ENCODE measurements at places on chromosomes 5 and 9. TPM values are rescaled to one million over a fixed set of nuclear protein-coding genes. Genes with fewer than 3 reads are reported as not detected.

SHC3 gene
- 6.1 TPM for total RNA-seq

NSD1 gene
- 45.4 TPM for total RNA-seq

PELO gene
- total RNA-seq = 11.8 TPM

DNA sequence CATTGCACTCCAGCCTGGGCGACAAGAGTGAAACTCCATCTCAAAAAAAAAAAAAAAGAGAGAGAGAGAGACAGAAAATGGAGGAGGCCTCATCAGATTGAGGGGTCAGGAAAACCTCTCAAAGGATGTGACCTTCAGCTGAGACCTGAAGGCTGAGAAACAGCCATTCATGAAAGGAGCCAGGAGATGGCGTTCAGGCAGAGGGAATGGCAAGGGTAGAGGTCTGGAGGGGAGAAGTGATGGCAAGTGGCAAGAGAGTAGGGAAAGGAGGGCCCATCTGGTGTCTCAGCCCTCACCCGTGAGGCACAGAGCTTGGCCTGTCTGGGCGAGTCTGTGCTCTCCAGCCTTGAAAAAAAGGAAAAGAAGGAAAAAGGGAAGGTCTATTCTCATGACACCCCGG is 17.0 kb downstream of the CAMK2A start:
- DNase-seq = no peak

- DNase-seq = peak; percentile 87
These were observed at the start of gene WDR31 for GRCh38 chr9:113340011-113340699. Gene WDR31, minus strand, starts transcription at chr9:113340275. Its CDS starts 8,253 bp downstream, at chr9:113332022.

DNA sequence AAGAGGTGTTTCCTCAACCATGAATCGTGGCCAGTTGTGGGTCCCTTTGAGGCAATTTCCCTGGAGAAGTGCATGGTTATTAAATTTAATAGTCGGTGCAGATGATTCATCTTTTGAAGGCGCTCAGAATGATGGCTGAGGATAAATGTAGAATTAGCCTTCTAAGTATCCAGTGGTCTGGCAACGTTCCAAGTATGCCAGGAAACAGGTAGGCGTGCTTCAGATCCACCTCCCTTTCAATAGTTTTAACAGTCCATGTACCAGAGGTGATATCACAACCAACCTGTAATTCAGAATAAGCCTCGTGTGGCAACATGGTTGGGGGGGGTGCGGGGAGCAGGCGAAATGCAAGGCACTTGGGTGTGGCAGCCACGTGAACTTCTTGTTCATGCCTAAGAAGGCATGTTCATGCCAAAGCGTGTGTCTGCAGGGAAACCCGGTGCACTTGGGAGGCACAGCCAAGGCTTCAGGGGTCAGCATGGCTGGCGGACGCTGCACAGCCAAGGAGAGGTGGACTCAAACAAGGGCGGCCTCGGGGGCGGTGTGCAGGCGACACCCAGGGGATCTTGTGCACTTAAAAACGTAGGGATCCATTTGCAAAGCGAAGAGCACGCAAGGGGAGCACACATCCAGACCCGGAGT is 5.2 kb upstream of the NKD2 start:
- no peak for DNase-seq

DNA sequence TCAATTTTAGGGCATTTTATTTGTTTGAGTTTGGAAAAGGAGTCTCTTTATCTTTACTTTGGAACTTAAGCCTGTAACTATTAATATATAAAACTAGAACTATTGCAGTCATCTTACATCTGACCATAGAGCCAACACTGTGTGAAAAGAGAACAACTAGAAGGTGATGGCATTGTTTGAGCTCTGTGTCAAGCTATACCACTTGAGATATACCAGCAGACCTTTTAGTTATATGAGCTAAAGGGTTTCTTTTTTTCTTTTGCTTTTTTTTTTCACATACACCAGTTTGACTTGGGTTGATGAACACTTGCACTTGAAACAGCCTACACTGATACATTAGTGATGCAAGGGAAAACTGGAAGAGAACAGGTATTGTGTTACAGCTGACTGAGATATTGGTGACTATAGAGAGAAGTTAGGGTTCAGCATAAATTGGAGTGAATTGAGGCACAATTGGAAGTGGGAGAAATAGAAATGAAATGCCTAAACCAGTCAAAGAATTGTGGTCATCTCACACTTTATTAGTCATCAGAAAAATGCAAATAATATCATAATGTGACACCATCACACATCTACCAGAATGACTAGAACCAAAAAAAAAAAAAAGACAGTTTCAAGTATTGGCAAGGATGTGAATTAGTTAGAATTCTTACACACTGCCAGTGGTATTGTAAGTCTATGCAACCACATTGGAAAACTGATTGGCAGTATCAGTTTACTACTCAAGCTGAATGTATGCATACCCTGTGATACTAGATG is 60.9 kb downstream of the ADRB2 start:
- DNase-seq = no peak

DNA sequence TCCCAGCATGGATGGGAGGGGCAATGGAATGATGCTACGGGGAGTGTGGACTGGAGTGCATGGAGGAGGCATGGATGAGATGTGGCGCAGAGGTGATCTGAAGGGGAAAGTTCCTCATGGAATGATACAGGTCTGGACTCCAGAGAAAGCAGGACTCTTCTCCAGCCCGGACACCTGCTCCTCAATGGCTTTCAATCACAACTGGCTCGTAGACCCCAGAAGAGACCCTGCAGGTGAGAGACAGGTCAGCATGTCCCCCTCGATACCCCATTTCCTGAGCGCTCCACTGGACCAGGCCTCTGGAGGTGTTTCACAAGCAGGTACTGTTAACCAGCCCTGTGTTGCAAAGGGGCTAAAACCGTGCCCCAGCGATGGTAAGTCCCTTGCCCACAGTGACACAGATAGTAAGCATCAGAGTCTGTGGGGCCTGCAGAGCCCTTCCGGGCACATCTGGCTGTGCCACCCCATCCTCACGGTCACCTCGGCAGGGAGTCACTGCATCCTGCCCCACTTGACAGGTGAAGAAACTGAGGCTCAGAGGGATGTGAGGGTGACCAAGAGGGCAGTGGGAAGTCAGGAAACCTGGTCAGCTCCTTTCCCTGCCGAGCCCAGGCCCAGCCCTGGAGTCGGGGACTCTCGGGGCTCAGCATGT is 5.5 kb upstream of the DPM2 start:
- no peak for DNase-seq

Measured in vagina (tissue), 2 donors.